ENCODE measurements at places on chromosomes 16 and 17.

GRCh38 chr17:54950116-54950515 is 18.3 kb downstream of the COX11 start:
- no peak for DNase-seq

- no peak for DNase-seq
Observed at GRCh38 chr16:2915196-2915929, 3.6 kb downstream of the FLYWCH1 start.

DNA sequence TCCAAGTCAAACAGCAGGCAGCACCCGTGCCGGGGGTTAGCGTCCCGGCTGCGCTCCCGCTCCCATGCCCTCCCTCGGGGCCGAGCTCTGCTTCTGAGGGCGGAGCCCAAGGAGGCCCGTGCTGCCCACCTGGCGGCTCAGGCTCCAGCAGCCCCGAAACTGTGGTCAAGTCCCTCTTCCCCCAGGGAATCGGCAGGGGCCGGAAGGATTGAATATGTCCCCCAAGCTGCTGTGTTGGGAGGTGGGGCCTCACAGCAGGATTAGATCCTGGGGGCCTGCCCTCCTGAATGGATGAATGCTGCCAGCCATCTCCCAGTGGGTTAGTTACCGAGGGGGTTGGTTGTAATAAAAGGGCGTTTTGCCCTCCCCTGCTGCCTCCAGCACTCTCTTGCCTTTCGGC is 33.9 kb downstream of the MAP2K3 start:
- DNase-seq = no peak

- no peak for DNase-seq
Observed at GRCh38 chr17:27620721-27621120, 10.3 kb upstream of the LGALS9 start.

GRCh38 chr16:11526655-11527350 is 59.9 kb downstream of the LITAF start:
- no peak for DNase-seq

GRCh38 chr17:21524211-21524591 is 148.0 kb downstream of the KCNJ12 start:
- DNase-seq = no peak

- DNase-seq = no peak
Observed at GRCh38 chr17:48179071-48179945, 71.7 kb downstream of the SNX11 start.

DNA sequence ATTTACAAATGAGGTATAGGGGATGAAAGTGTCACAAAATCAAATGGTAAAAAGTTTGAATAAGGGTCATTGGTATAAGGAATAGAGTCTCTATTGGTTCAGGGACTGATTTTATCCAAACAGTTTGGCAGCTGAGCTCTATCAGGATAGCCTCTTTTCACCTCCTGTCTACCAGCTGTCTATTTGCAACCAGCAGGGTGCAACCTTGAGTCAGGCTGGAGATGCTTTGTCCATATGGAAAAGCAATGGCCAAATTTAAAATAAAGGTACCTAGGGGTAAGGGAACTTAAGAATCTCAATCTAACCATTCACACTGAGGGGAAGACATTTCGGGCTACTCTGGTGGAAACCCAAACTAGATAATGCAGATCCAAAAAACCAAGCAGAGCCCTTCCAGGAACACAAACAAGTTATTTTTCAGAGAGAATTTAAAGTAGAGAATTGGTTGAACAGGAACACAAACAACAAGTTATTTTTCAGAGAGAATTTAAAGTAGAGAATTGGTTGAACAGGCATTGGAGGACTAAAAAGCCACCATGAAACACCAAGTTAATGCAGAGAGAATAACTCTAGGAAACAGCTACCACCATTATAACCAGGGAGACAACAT is 12.6 kb upstream of the CA10 start:
- DNase-seq = no peak

- DNase-seq = no peak
Observed at GRCh38 chr16:31712064-31712540, 161.5 kb upstream of the ZNF267 start.

DNA sequence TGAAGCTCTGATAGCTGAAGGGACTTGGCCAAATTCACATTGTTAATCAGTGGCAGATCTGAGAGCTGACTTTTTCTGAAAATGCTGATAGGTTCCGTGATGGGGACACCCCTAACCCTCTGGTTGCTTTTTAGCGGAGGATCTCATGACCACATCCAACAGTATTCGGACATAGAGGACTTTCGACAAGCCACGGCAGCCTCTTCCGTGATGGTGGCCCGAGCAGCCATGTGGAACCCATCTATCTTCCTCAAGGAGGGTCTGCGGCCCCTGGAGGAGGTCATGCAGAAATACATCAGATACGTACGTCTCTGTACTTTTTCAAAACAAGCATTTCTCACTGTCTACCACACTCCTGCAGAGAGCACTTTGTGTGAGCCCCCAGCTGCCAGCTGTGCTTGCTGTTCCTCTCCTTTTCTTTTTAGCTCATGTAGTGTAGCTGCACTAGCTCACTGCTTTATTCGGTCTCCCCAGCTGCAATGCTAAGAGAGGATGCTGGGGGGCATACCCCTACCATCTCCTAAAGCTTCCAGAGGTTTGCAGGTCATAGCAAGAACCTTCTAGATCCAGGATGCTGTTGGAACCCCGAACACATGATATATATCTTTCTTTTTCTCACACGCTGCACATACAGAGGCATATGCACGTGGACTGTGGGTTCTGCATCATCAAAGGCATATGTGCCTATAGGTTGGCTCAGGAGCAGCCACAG is 14.2 kb upstream of the NFATC3 start:
- DNase-seq = no peak

- DNase-seq = no peak
Observed at GRCh38 chr17:83018658-83019193, 60.7 kb upstream of the METRNL start.

DNA sequence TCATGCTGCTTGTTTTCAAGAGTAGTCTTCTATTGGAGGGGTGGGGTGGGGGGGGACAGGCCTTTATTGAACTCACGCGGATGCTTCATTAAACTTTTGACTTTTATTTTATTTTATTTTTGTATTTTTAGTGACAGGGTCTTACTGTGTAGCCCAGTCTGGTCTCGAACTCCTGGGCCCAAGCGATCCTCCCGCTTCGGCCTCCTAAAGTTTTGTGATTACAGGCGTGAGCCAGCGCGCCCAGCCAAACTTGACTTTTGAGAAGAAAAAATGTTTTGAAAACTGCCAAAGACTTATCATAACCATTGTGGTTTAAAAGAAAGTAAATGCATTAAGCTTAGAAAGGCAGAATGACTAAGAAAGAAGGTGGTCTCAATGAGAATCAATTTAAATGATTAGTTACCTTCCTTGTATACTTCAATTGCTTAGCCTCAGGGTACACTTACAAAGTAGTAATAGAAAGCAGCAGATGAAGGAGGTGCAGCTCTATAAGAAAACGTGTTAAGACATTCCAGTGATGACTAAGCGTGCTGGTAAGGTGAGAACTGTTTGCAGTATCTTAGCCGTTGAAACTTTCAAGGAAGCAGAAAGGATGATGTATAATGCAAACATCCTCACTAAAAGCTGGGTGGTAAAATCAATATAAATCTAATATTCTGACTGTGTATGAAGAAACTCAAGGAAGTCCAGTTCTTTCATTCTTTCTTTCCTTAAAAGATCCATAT is 1.2 kb downstream of the AP2B1 start:
- no peak for DNase-seq

GRCh38 chr16:67701420-67701819 is 17.7 kb downstream of the GFOD2 start:
- no peak for DNase-seq

- DNase-seq = no peak
Observed at GRCh38 chr17:74832421-74832820, 27.3 kb downstream of the GRIN2C start.

DNA sequence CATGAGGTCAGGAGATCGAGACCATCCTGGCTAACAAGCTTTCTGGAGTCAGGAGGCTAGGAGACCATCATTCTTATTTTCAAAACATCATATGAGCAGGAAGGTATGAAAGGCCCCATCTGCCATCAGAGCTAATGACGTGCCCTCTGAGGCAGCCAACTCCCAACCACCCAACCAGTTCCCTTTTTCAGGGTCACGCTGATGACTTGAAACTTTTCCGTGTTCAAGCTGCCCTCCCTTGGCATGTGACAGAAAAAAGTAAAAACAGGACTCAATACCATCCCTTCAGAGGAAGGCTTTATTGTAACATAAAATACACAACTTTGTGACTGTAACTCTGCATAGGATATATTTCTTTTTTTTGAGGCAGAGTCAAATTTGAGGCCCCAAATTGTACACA is 4.6 kb upstream of the GHDC start:
- no peak for DNase-seq

Measured in stimulated activated CD4-positive, alpha-beta T cell treated with anti-CD3 and anti-CD28 coated beads, Interleukin-12 subunit alpha, Interleukin-12 subunit beta, amount 100 ng/mL, for 4 hours (primary cell).